BE2C (cell line): ENCODE measurements at places on chromosomes 3 and 15.

DNA sequence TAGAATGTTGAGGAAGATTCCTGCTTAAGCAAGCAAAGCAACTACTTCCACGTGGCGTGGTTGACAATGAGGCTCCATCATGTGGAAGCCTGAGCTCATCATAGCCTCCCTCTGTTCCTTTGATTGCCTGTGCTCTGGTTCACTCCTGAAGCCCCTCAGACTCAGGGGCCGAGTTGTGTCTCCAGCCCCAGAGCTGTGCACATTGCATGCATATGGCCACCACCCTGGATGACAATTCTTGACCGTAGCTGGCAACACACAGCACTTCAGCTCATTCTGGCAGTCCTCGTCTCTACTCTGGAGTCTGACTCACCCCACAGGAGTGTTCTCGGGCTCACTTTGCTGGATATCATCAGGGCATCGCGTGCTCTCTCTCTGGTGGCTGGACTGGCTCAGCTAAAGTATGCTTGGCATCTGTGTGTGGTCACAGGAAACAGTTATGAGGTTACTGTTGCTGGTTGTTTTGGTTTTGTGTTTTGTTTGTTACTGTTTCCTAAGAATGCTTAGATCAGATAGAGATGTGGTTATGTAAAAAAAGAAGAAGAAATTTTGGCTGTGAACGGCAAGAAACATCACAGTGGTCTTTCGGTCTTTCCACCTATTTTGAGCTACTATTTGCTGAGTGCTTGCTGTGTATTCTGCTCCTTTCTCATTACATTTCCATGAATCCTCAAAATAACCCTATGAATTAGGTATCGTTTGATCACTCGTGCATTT is 41.6 kb upstream of the MRPS22 start:
- no peak for DNase-seq

DNA sequence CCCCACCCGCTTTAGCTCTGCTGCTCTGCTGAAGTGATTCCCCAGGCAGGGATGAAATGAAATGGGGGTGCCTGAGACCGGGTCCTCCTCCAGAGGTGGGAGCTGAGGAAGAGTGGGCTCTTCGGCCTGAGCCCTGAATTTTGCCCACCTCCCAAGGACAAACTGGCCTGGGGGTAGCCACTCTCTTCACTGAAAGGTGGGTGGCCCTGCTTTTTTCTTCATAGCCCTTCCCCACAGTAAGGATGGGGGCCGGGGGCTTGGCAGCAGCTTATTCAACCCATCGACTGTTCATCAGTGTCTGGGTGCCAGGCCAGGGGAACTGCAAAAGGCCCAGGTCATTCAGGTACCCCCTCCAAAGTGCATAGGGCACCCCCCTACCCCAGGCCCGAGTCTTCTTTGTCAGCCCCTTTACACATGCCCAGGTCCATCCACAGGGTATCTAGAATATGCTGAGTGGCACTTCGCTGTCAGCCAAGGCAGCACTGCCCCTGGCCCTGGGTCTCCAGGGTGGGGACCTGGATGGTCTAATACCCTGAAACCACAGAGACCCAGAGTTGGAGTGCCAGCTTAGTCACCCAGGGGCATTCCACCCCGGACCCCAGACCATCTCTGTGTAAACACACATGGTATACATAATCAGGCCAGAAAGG is 7.9 kb downstream of the SCN5A start:
- DNase-seq = no peak

GRCh38 chr3:194777729-194778128 is 92.0 kb downstream of the FAM43A start:
- DNase-seq = no peak

DNA sequence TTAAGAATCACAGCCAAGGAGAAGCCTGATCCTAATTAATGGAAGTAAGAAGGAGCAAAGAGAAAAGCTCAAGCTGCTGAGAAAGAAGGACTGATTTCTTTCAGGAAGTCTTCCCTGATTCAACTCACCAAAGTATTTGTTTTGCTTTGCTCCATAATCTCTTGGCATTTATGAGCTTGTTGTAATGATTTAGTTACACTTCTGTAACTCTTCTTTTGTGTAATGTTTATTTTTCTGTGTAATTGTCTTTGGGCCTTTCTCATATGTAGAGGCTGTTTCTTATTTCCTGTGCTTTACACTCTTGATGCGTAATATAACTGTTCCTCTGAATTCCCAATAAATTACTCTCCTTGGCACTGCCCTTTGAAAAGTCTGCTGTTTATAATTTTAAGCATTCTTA is 80.0 kb downstream of the COL6A5 start:
- DNase-seq = no peak

DNA sequence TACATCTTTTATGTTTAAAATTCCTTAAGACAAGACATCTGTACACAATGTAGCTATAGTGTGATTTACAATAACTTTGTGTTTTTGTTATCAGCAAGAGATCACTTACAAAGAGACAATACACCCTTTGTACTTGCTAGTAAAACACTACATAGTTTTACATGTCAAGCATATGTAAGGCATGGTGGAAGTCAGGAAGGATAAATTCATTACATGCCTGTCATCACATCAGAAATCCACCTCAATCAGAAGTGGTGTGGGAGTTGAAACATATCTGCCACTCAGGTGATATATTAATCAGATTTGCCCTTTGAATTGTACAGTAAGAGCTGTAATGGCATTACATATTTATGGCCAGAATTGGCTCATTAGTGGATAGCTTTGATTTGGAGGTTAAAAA is 95.5 kb downstream of the MBNL1 start:
- DNase-seq = no peak

DNA sequence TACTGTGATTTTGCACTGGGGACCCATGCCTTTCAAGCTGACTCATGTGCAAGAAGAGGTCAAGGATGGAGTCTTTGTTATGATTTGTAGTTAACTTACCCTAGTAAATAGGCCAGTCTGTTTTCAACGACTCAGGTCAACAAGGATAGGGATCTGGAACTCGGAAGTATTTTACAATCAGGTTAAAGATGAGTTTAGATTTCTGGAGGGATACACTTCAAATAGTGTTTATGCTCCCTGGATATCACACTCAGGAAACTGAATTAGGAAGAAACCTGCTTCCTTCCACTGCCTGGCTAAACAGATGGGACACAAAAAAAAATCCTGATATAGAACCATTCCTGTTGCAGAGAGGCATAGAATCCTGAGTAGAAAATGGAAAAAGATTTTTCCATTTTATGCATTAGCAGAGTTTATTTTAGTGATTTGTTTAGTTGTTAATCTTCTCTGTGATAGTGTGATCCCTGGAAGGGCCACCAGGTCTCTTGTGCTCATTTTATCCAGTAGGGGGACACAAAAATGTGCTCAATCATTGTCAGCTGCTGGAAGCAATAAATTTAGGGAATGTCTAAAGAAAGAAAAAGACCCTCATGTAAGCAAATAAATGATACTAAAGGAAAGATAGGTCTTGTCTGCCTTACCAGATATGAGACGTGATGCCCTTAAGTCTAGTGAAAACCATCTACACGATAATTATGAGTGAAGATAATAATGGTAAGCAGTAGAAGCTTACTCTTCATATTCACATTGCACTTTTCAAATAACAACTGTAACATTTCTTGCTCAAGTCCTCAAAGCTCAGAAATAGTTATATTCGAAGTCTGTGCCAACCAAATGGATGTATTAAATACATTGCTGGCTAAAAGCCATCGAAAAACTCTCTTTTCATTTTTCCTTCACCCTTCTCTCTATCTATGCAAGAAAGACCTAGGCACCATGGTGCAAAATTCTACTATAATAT is 452.1 kb upstream of the KCNMB2 start:
- DNase-seq = peak; percentile 28

- no peak for DNase-seq
Observed at GRCh38 chr15:70664494-70664893, 98.9 kb downstream of the UACA start.

DNA sequence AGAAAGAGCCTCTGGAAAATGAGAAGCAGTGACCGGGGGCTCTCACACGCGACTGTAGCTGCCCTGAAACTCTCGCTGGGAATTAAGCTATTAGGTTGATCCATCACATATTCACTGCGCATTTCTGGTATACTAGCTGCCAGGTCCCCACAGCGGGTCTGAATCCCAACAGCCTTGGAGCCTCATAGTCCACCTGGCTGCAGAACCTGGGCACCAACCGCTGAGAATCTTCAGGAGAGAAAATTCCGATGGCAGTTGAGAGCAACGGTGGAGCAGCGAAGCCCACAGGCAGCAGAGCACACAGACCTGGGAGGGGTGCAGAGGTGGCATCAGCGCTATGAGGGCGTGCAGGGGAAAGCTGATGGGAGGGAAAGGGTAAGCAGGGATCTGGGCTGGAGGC is 75.1 kb downstream of the FAM174B start:
- no peak for DNase-seq

DNA sequence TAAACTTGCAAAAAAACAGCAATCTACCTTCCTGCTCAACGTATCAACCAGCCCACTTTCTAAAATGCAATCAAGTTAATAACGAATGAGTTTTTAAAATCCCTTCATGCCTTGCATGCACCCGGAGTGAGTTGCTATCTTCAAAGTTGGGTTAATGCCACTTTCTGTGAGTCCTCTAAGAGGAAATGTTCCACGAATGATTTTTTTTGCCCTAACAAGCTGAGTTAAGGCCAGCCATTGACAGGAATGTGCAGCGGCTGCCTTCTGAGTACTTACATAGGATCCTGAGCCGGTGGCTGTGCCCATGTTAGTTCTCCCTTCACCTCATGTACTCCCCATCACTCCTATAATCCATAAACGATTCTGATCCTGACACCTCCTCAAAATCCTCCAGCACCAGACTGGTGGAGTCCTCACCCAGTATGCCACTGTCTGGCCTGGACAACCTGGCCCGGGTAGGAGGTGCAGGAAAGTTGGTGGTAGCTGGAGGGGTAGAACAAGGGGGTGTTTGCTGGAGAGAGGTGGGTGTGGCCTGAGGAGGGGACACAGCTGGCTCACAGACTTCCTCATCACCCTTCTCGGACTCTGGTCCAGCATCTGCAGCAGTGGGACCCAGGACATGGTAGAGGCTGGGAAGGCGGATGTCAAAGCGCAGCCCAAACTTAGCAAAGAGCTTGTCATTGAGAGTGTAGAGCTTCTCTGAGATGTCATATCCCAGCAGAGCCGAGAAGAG is 12.4 kb downstream of the POPDC2 start:
- no peak for DNase-seq
